ENCODE measurements at places on chromosomes 7 and 10. TPM values are rescaled to one million over a fixed set of nuclear protein-coding genes. Genes with fewer than 3 reads are reported as not detected.

The PLPP4 gene
- not detected for total RNA-seq

The REEP3 gene
- total RNA-seq: 16.2 TPM

The TFPI2 gene
- total RNA-seq: not detected

The ZFYVE27 gene
- 68.0 TPM for total RNA-seq

The VPS37D gene
- total RNA-seq: 0.93 TPM

The STEAP1 gene
- not detected for total RNA-seq

The KEL gene
- total RNA-seq: 0.70 TPM

The SNX13 gene
- 34.1 TPM for total RNA-seq

The RET gene
- total RNA-seq: 0.15 TPM

The CYP3A5 gene
- 0.58 TPM for total RNA-seq

The ANKRD30A gene
- not detected for total RNA-seq
